Pancreas (tissue), 10 donors: ENCODE measurements at places on chromosomes 13 and 19. TPM values are rescaled to one million over a fixed set of nuclear protein-coding genes. Genes with fewer than 3 reads are reported as not detected.

- no peaks in the 10 kb centered on the region for H3K4me1 ChIP-seq
- no peaks in the 10 kb centered on the region for H3K36me3 ChIP-seq
- no peak overlapping the region for H3K27ac ChIP-seq
- H3K4me3 ChIP-seq: no peak overlapping the region
- no peaks in the 10 kb centered on the region for H3K27me3 ChIP-seq
Measured at GRCh38 chr13:20654156-20654555, 49.3 kb upstream of the IL17D start.

DNA sequence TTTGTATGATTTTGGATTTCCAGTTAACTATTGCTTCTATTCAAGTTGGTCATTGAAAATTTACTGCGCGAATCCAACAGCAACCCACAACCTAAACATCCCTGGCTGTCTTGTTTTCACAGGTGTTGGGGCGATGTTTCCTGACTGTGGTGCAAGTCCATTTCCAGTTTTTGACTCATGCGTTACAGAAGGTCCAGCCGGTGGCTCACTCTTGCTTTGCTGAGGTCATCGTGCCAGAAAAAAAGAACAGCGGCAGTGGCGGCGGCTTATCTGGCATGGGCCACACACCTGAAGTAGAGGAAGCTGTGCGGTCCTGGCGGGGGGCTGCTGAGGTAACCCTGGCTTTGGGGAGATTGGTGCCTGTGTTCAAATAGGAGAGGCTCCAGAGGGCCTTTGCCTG is 45.2 kb upstream of the GPI start:
- H3K27me3 ChIP-seq: no peaks in the 10 kb centered on the region
- H3K36me3 ChIP-seq: peaks cover 15% of the 10 kb centered on the region
- H3K4me1 ChIP-seq: peaks cover 4% of the 10 kb centered on the region
- DNase-seq: no peak
- no peak overlapping the region for H3K4me3 ChIP-seq

- H3K4me3 ChIP-seq: peak overlapping the region; percentile 39
- no peaks in the 10 kb centered on the region for H3K27me3 ChIP-seq
- DNase-seq: peak; percentile 71
- H3K36me3 ChIP-seq: no peaks in the 10 kb centered on the region
- peaks cover 12% of the 10 kb centered on the region for H3K4me1 ChIP-seq
Measured at GRCh38 chr19:37654629-37655300, 500 bp downstream of the ZFP30 start.

- H3K36me3 ChIP-seq: peaks cover 6% of the 10 kb centered on the region
- DNase-seq: no peak
- no peaks in the 10 kb centered on the region for H3K27me3 ChIP-seq
- H3K27ac ChIP-seq: no peak overlapping the region
Measured at GRCh38 chr13:41075034-41075433, 13.7 kb downstream of the WBP4 start.

DNA sequence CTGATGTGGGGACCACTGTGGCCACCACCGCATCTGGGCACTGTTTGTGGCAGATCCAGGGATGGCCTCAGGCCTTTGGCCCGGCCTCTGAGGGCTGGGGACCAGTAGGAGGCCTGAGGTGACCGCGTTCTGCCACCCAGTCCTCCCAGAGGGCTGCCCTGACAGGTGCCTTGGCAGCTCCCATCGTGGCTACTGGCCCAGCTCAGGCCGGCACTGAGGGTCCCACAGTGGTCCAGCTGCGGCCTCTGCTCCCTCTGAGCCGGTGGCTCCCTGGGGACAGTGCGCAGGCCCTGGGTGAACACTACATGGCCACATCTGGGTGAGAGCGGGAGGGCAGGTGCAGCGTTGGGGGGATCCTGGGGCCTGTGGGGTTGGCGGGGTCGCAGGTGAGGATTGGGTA is 61.9 kb downstream of the KDM4B start:
- no peak for DNase-seq
- no peak overlapping the region for H3K27ac ChIP-seq
- H3K4me3 ChIP-seq: no peak overlapping the region
- no peaks in the 10 kb centered on the region for H3K36me3 ChIP-seq

- no peaks in the 10 kb centered on the region for H3K4me1 ChIP-seq
- no peaks in the 10 kb centered on the region for H3K27me3 ChIP-seq
- peaks cover 5% of the 10 kb centered on the region for H3K36me3 ChIP-seq
- DNase-seq: no peak
- no peak overlapping the region for H3K4me3 ChIP-seq
Measured at GRCh38 chr13:100644371-100644770, 30.2 kb downstream of the TMTC4 start.

DNA sequence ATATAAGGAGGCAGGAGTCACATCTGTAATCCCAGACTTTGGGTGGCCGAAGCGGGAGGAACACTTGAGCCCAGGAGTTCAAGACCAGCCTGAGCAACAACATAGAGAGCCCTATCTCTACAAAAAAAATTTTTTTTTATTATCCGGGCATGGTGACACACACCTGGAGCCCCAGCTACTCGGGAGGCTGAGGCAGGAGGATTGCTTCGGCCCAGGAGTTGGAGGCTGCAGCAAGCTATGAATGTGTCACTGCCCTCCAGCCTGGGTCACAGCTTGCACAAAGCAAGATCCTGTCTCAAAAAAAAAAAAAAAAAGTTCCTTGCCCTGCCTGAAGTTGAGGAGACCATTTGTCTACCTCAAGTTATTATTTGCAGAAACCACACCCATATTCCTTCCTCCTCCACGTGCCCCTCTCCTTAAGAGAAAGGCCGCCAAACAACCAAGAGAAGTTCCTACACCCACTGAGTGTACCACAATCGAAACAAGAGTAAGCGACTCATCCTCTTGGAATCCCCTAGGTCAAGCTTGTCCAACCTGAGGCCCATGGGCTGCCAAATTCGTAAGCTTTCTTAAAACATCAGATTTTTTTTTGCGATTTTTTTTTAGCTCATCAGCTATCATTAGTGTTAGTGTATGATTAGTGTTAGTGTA is 2.2 kb downstream of the ABCC4 start:
- H3K27ac ChIP-seq: no peak overlapping the region
- peaks cover 9% of the 10 kb centered on the region for H3K4me1 ChIP-seq
- no peak for DNase-seq
- H3K36me3 ChIP-seq: no peaks in the 10 kb centered on the region
- H3K27me3 ChIP-seq: no peaks in the 10 kb centered on the region

DNA sequence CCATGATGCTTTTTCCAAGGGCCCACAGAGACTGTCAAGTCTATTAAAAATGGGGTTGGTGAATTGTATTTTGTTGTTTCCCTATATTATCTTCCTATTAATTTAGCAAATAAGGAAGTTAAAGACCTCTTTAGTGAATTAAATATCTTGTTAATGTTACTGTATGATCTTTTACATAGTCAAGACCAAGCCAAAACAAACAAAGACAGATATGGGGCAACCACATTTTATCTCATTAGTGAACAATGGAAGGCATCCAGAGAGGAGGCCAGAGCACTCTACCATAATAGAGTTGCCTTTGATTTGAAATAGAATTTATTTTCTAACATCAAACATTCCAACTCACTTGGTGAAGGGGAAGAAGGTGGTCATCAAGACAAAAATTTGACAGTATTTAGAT is 169.4 kb downstream of the B3GLCT start:
- H3K36me3 ChIP-seq: no peaks in the 10 kb centered on the region
- DNase-seq: no peak
- no peak overlapping the region for H3K27ac ChIP-seq
- no peaks in the 10 kb centered on the region for H3K4me1 ChIP-seq
- no peak overlapping the region for H3K4me3 ChIP-seq

GRCh38 chr13:99391781-99392469 is 84.7 kb upstream of the GPR183 start:
- no peak for DNase-seq
- no peaks in the 10 kb centered on the region for H3K36me3 ChIP-seq
- H3K4me1 ChIP-seq: no peaks in the 10 kb centered on the region
- H3K4me3 ChIP-seq: no peak overlapping the region
- H3K27me3 ChIP-seq: no peaks in the 10 kb centered on the region

DNA sequence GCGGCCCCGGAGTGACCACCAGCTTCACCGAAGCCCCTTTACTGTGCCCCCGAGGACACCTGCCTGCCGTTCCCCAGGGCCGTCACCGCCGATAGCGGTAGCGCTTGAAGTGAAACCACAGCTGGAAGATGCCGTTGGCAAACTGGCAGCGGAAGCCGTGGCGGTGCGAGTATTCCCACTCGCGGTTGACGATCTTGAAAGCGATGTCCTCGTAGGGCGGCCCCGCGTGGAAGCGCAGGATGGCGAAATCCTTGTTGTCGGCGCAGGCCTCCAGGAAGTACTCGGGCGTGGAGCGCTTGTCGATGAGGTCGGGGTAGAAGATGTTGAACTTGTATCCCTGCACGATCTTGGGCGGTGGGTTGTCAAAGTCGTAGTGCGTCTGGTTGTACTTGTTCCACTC is 5.2 kb upstream of the TBXA2R start:
- H3K27me3 ChIP-seq: no peaks in the 10 kb centered on the region
- no peak overlapping the region for H3K27ac ChIP-seq
- no peaks in the 10 kb centered on the region for H3K4me1 ChIP-seq
- peaks cover 13% of the 10 kb centered on the region for H3K36me3 ChIP-seq
- peak; percentile 10 for DNase-seq

- no peaks in the 10 kb centered on the region for H3K4me1 ChIP-seq
- DNase-seq: peak; percentile 39
Measured at GRCh38 chr13:113934576-113934975, 39.3 kb downstream of the C13orf46 start.

DNA sequence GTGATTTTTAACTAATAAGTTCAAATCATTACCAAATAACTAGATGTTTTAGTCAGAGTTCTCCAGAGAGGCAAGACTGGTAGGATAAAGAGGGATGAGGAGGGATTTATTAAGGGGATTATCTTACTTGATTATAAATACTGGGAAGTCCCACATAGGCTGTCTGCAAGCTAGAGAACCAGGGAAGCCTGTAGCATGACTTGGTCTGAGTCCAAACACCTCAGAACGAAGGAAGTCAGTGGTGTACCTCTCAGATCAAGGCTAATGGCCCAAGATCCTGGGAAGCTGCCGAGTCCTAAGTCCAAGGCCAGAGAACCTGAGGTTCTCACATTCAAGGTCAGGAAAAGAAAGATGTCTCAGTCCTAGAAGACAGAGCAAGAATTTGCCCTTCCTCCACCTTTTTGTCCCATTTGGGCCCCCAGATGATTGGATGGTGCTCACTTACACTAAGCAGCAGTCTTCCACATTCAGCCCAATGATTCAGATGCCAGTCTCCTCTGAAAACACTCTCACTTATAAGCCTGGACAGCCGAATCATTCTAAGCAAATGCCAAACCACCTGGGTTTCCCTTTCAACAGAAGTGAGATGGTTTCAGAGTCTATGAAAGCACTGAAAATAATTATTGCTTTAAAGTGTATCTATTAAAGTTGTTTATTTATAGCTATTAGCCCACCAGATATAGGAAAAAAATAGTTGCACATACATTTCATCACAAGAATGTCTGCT is 1599.2 kb downstream of the OLFM4 start:
- H3K27ac ChIP-seq: no peak overlapping the region
- H3K36me3 ChIP-seq: no peaks in the 10 kb centered on the region
- no peaks in the 10 kb centered on the region for H3K4me1 ChIP-seq
- no peak for DNase-seq
- H3K27me3 ChIP-seq: no peaks in the 10 kb centered on the region
- no peak overlapping the region for H3K4me3 ChIP-seq

DNA sequence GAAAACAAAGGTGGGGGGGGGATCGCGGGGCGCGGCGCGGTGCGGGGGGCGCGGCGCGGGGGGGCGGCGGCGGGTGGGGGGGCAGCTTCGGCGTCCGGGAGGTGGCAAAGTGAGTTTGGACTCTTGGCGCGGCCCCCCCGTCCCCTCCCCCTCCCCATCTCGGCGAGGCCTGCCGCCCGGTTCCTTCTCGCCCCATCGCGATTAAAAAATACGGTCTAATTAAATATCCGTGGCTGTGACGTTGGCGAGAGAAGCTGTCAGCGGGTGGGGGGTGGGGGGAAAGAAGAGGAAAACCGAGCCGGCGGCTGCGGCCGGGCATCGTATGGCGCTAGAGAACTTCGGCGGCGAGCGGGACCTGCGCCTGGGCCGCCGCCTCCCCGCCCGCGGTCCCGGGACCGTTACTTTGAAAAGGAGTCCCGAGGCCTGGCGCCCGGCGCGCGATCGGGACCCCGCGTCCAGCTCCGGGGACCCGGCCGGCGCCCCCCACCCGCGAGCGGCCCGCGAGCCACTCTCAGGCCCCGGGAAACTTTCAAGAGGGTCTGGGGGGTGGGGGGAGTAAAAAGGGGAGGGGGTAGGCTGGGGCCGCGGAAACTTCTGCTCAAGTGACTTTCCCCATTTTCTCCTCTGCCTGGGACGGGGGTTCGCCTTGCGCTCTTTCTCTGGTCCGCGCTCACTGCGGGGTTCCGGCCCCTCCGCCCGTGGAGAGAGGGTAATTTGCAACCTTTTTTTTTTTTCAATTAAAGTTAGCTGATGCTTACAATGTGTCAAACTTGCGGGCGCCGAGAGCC is 146.3 kb upstream of the ZNF536 start:
- H3K27me3 ChIP-seq: no peaks in the 10 kb centered on the region
- peak; percentile 62 for DNase-seq
- peaks cover 21% of the 10 kb centered on the region for H3K4me1 ChIP-seq
- H3K4me3 ChIP-seq: no peak overlapping the region
- H3K27ac ChIP-seq: no peak overlapping the region
- no peaks in the 10 kb centered on the region for H3K36me3 ChIP-seq

DNA sequence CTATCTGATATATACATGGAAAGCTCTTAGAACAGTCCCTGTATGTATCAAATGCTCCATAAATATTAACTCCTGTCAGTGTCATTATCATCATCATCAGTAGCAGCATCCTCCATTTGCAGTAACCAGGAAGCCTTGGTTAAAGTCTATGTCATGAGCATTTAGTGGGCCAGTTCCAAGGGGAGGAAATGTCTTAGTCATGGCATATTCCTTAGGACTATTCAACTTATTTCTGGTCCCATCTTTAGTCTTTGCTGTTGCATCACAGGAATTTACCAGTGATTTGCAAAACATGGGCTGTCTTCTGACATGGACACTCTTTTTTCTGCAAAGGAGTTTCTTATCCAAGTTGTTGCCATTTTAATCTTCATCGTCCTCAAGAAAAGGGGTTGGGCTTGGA is 98.4 kb downstream of the WDFY2 start:
- no peaks in the 10 kb centered on the region for H3K27me3 ChIP-seq
- no peaks in the 10 kb centered on the region for H3K36me3 ChIP-seq
- H3K27ac ChIP-seq: no peak overlapping the region
- no peak overlapping the region for H3K4me3 ChIP-seq

The GRK1 gene
- not detected for total RNA-seq

The SAMD1 gene
- 24.3 TPM for total RNA-seq

The ANGPTL8 gene
- 1.4 TPM for total RNA-seq

The KLK4 gene
- not detected for total RNA-seq

The FBXO27 gene
- total RNA-seq: 3.5 TPM

The SIAH3 gene
- not detected for total RNA-seq

The A1BG gene
- total RNA-seq: 5.6 TPM

The LRG1 gene
- total RNA-seq: 7.9 TPM

The TDRD12 gene
- total RNA-seq: not detected

The CYP2A6 gene
- total RNA-seq: not detected

The RFXAP gene
- 2.2 TPM for total RNA-seq

The KLK14 gene
- total RNA-seq: not detected

The PTPRS gene
- 62.8 TPM for total RNA-seq

The TUBA3C gene
- total RNA-seq: not detected

The NLRP9 gene
- total RNA-seq: not detected
